ENCODE measurements at places on chromosomes 4 and X.
A peak's percentile ranks its signal among the peaks of the same experiment; 100 is the strongest.

- DNase-seq, result no peak
These were observed 81.5 kb downstream of the NHS start for GRCh38 chrX:17456526-17456925.

DNA sequence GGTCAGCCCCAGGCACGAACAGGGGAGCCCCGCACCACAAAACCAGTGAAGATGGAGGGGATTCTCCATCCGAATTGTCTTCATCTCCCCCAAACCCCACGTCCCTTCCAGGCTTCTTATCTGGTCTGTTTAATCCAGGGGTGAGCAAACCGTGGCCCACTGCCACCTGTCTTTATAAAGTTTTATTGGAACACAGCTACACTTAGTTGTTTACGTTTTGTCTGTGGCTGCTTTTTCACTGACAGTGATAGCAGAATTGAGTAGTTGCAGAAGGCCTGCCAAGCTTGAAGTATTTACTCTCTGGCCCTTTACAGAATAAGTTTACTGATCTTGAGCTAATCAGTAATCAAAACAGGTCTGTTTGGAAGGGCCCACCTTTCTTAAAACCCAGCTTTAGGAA is 324.0 kb downstream of the ARHGAP10 start:
- no peak for DNase-seq

DNA sequence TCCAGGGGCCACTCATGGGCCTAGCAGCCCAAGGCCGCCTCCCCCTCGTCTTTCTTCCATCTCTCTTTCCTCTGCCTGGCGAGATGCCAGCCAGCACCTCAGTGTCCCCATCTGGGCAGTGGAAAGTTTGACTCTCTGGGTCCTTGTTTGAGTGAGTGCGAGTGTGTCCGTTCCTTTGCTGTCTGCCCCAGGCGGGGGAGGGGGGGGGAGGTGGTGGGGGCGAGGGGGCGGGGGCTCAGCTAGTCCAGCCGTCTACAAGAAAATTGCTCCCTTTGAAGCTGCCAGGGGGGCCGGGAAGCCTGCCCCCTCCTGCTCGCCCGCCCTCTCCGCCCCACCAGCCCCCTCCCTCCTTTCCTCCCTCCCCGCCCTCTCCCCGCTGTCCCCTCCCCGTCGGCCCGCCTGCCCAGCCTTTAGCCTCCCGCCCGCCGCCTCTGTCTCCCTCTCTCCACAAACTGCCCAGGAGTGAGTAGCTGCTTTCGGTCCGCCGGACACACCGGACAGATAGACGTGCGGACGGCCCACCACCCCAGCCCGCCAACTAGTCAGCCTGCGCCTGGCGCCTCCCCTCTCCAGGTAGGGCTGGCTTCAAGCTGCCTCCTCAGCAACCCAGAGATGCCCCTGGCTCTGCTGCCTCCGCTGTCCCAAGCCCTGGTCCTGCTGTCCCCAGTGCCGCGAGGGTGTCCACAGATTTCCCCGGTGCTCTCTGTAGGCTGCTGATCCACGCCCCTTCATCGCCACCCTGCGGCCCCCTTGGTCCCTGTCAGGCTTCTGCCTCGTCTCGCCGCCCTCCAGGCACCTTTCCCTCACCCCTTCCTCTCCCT is at the start of gene BGN:
BGN (plus strand) TSS at position 440 of the 821 bp plus-strand sequence. CDS start 9,652 bp downstream, outside the sequence.
- peak; percentile 25 for DNase-seq

- peak; percentile 66 for DNase-seq
These were observed 61.1 kb downstream of the IQCM start for GRCh38 chr4:149754526-149754925.

DNA sequence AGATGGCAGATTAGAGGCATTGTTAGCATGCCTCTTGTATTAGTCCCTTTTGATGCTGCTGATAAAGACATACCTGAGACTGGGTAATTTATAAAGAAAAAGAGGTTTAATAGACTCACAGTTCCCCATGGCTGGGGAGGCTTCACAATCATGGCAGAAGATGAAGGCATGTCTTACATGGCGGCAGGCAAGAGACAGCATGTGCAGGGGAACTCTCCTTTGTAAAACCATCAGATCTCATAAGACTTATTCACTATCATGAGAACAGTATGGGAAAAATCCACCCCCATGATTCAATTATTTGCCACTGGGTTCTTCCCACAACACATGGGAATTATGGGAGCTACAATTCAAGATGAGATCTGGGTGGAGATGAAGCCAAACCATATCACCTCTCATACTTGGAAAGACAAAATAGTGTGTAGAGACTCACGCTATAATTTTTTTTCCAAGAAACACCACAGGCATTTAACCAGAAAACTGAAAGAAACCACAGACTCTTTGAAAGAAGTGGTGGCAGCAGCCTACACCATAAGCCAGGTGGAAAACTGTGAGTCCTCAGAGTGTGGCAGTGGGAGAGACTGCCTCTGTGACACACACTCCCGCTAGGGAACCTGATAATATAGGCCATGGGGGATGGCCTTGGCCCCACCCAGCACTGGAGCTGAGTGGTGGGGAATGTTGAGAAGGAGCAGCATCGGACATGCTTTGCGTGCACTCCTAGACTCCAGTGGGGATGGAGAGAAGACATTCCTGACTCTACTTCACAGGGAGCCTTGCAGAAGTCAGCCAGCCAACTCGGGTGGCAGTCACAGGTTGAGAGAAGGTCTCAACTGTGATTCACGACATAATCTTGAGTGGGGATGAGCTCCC is 51.5 kb downstream of the SLC2A9 start:
- no peak for DNase-seq

DNA sequence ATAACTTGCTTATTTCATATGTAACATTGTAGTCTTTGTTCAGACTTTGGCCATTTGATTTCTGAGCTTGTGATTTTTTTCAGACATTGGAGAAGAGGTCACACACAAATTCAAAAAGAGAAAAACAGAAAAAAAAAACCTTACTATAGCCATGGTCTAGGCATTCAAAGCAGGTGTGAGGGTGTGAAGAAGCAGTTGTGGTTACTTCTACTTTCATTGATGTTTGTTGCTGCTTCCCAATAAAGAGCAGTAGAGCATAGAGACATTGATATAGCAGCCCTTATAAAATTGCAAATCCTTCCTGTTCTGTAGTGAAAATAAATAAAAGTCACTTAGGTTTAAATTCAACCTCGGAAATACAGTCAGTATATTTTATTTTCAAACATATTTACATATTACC is 671.6 kb downstream of the GRXCR1 start:
- no peak for DNase-seq

DNA sequence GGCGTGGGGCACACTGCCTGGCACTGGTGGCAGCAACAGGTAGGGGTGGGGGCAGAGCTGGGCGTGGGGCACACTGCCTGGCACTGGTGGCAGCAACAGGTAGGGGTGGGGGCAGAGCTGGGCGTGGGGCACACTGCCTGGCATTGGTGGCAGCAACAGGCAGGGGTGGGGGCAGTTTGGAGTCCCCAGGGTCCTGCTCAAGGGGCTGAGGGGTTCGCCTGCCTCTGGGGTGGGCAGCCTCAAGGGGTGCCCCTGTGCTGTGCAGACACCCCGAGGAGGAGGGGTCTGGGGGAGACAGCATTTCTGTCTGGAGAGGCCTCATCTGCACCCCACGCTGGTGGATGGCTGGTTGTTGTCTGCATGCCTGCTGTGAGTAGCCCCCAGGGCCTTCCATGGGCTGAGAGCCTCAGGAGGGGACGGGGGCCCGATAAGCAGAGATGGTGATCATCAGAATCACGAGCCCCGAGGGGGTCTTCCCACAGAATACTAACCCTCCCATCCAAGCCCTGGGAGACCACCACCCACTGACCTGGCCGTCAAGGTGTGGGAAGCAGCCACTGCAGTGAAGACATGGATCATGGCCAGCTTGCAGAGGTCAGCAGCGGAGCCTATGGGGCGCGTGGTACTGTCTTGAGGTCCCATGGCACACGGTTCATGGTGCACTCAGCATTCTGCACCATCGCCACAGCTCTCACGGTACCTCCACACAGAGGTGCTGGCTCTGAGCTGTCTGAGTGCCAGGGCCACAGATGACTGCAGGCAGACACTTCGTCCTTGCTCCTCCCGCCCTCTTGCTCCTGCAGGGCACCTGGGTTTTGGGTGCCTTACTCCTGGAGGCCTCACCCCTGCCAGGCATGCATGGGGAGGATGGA is 21.5 kb downstream of the NAT8L start:
- DNase-seq, result no peak

DNA sequence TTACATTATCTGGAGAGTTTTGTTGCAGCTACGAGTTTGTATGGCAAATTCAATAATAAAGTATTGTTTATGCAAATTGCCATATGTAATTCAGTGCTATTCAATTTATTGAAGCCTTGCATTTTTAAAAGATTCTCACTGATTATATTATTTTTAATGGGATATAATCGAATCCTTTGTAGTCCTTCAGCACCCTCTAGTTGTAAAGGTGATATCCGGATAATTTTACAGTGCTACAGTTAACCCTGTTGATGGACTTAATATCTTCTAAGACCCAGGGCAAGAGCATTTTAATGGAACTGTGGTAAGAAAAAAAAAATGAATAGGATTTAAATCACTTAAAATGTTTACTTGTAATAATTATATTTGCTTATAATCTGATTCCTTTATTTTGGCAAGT is 48.5 kb upstream of the GRIA2 start:
- DNase-seq, result peak; percentile 56

DNA sequence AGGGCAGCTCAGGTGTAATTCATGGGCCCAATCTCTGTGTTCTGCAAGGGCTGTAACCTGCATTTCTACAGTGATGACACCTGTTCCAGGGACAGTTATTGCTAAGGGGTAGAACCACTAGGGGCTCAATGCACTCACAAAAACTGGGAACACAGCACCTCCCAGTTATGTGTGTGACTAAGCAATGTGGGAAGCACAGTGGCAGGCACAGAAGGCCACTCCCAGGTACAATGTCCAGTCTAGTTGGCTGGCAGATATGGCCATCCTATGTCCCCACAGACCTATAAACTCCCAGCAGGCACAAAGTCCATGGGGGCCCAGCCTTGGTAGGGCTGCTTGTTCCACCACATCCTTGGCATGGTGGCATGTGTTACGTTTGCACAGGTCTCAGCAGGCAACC is 25.7 kb downstream of the CXCL13 start:
- no peak for DNase-seq

- no peak for DNase-seq
These were observed 52.7 kb downstream of the NPY1R start for GRCh38 chr4:163279713-163280112.

GRCh38 chr4:47031011-47031678 is at the start of gene GABRB1:
Gene GABRB1 (plus strand): TSS chr4:47031567.
- peak; percentile 72 for DNase-seq

- DNase-seq, result no peak
These were observed 270.1 kb upstream of the INTU start for GRCh38 chr4:127362686-127363085.

DNA sequence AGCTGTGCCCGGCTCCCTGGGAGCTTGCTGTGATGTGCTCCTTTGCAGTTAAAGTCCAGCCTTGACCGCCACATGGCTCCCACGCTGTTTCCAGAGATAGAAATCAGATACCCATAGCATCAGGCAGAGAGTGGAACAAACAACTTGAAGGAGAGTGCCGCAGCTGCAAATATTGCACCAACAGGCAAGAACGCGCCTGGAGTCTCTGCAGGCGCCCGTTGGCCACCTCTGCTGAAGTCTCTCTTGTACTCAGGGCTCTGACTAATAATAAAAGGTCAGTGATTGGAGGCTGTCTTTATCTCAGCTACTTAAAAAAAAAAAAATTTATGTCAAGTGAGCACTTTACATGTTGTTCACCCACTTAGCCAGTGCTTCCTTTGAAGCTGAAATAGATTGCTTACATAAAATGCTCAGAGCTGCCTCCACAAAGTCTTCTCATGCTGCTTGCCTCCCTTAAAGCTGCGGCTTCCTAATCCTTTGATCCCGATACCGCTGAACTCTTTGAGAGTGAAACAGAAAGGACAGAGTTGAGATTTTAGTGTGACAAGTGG is 30.9 kb upstream of the TENM3 start:
- peak; percentile 96 for DNase-seq

DNA sequence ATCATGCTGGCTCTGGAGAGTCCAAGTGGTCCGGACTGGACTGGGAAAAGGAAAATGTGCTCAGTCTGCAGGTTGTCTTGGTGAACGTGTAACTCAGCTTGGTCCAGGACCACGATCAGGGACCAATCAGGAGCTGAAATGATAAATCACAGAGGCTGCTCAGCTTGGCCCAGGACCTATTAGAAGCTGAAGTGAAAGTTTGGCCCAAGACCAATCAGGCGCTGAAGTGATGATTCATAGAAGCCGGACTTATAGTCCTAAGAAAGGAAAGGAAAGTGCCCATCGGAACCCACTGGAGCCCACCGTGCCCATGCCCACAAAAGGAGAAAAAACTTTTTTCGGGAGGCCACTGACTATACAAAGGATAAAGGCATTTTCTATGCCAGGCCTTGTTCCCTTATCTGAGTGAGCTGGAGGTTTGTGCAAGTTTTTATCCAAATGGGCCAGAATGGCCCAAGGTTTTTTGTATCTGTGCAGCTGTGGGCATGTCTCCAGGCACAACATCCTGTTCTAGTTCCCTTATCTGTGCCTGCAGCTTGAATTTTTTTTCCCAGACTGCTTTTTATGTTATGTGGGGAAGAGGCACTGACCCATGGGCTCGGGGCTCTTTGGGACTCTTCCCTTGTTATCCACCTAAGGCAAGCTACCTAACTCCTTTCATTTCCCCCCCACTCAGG is 194.4 kb downstream of the FAM133A start:
- DNase-seq, result no peak

GRCh38 chr4:43458293-43458692 is 565.8 kb downstream of the GRXCR1 start:
- DNase-seq, result no peak

DNA sequence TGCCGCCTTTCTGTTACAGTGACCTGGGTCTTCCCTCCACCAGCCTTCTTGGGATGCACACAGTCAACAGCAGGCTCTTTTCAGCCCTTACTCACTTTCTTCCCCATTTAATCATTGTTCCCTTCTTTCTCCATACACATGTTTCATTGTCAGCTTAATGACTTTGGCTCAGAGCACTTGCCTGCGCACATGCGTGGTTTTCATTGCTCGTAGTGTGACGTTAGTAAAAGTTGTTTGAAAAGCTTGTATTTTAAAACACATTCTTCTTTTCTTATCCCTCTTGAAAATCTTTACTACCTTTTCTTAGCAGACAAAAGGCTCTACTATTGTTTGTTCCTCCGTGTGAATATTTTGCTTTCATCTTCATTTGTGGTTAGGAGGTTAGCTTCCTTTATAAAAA is 19.7 kb upstream of the SCOC start:
- no peak for DNase-seq

DNA sequence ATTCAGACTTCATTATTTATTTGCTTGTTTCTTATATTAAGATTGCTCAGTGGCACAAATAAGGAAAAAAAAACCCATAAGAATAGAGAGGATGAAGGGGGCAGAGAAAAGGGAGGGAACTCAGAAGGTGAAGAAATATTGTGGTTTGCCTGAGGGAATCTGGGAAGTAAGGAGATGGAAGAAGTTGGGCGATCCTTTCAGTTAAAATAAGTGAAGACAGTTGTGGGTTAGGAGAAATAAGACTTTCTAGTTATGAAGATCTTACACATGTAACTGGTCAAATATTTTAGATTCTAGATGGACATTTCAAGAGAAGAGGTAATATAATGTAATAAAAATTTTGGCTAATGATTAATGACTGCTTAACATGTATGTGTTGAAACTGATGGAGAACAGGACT is 138.7 kb upstream of the LIMCH1 start:
- no peak for DNase-seq

GRCh38 chr4:109040441-109040840 is 262.0 kb downstream of the COL25A1 start:
- no peak for DNase-seq

Data from choroid plexus epithelial cell (primary cell).